GM10248 (cell line): ENCODE measurements at places on chromosomes 13 and 19.

- DNase-seq: no peak
Measured at GRCh38 chr19:7844951-7845350, 14.9 kb downstream of the EVI5L start.

DNA sequence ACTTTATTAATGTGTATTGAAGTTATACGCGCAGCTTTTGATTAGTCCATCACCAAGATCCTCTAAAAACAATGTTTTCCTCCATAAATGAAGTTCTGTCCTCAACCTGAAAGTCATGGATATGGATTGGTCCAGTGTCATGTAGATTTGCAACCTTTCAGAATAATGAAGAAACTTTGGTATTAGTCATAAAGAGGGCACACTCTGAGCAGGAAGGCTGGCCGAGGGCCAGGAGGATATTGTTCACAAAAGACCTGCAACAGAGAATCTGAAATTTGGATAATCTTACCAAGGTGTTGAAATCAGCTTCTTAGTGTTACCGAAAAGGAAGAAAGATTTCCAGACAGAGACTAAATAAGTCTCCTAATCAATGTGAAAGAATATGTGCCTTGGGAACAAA is 20.7 kb downstream of the CLDN10 start:
- no peak for DNase-seq

DNA sequence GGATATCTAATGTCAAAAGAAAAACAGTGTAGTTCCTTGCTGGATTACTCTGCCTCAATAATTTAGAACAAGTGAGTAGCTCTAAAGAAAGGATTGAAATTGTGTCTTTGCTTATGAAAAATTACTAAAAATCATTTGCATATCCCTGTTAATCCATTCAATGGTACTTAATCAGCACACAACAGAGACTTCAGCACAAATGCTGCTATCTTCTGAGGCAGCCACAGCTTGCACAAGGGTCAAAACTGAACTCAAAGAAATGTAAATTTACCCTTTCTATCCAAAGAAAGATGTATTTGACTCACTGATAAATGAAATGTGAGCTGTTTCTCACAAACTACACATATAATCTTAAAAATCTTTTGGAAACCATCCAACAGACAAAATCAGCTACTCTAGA is 116.2 kb downstream of the LHFPL6 start:
- DNase-seq: no peak

GRCh38 chr19:2733930-2734588 is 5.8 kb downstream of the SLC39A3 start:
- DNase-seq: no peak

DNA sequence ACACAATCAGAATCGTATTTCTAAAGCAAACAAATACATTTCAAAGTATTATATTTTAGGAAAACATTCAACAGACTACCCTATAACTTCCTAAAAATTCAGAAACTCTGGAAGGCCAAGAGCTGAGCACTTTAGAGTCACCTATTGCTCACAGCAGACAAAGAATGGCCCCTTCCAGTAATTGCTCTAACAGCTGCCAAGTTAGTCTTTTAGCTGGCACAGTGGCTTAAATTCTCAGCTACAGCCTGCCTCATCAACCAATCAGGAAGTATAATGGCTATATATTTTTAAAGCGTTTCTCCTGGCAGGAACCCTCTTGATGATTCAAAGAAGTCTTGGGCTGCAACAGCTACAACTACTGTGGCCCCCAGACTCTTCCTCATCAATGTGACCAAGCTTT is 14.9 kb upstream of the SLITRK5 start:
- no peak for DNase-seq

- DNase-seq: no peak
Measured at GRCh38 chr13:40145139-40145538, 489.7 kb downstream of the COG6 start.

GRCh38 chr19:50921426-50922316 is 10.5 kb upstream of the KLK4 start:
- DNase-seq: no peak

DNA sequence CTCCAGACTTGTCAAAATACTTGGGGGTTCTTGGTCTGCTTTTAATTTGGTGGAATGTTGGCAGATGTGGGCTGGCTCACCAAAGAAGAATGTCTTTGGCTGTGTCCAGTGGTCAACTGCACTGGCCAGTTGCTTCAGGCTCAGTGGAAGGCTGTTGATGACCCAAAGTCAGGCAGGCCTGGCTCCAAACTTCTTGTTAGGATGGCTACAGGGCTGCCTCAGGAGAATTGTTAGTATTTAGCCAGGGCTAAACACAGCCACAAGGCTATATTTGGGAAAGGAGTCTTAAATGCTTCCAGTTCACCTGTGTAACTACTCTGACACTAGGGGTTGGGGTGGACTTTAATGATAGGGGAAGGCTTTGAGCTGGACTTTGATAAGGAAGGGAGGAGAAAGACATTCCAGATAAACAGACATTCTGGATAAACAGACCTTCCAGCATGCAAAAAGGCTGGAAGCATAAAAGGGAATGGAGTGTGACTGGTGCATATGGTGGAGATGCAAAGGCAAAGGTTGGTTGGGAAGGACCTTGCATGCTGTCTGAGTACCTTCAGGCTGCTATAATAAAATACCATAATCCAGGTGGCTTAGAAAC is 116.8 kb downstream of the FOXO1 start:
- no peak for DNase-seq

DNA sequence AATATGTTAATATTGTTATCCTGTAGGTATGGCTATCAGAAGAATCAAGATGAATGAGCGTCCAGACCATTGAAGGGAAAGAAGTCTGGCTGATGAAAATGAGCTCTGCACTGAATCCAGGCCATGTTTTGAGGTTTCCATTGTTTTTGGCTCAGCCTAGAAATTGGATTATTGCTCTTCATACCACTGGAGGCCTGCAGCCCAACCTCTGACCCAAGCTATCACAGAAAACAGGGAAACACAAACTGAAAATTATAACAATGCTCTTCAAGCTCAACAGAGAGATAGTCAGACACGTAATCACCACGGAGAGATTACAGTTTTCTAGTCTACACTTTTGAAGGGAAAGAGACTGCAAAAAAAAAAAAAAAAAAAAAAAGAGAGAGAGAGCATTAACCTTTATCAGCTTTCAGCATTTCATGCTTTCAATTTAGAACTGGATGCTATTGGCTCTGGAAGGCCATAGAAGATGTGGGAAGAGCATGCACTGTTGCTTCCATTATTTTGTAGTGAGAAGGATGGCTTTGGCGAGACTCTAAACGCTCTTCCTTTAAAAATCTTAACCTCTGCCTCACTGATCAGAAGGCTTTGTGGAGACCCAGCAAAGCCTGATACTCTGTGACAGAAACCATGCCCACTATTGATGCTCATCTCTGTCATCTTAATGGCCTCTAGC is 10.8 kb downstream of the EDNRB start:
- no peak for DNase-seq

DNA sequence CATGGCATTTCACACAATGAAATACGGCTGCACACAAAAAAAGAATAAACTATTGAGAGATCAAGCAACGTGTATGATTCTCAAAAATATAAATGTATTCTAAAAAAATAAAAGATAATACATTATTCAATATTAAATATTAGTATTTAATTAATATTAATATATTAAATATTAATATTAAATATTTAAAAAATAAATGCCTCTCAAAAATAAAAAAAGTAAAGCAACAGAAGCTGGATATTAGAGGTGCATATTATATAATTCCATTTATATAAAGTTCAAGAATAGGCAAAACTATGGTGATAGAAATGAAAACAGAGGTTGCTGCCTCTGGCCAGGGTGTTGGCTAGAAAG is 57.1 kb downstream of the GADD45B start:
- DNase-seq: no peak
